ENCODE measurements at places on chromosomes 3 and 15.

DNA sequence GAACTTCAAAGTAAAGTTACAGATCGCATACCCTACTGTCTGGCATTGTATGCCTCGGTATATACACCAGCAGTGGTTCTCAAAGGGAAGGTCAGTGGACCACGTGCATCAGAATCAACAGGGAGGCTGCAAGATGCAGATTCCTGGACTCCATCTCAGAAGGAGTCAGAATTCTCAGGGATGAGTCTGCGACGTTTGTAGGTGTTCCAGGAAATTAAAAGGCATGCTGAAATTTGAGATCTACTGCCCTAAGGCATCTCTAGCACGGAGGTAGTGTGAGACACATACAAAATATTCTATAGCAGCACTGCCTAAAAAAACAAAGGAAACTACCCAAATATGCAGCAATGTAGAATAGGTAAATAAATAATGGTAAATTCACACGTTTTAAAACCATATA lies 136.8 kb upstream of the BNIP2 start:
- DNase-seq = no peak

DNA sequence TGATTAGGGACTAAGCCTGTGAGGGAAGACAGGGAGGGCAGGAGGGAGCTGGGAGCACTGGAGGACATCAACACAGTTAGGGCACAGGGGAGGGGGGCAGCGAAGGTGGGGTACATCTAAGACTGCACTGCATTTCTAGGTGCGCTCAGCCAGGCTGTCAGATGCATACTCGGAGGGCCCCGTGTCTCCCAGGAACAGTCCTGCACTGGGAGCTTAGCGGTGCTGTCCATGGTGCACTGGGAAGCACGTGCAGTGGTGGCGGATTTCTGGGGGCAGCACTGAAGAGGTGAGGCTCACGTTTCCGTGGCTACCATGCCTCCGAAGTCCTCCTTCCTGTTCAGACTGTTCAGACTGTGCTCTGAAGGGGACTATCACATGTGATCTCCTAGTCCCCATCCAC lies 54.4 kb downstream of the ROPN1B start:
- DNase-seq = no peak

DNA sequence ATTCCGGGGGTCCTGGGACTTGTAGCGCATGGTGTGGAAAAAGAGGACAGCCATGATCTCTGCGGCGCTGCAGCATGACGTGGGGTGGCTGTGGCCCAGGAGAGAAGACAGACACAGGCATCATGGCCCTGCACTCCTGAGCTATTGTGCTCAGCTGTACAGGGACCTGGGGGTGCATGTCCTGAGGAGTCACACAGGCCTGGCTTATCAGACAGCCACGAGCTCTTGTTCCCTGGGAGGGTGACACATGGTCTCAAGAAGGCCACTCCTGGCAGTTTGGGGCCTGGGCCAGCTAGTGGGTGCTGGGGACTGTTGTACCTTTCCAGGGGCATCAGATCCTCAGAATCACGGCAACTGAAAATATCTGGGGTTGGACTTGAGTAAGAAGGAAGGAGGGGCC lies 13.7 kb downstream of the TKT start:
- no peak for DNase-seq

DNA sequence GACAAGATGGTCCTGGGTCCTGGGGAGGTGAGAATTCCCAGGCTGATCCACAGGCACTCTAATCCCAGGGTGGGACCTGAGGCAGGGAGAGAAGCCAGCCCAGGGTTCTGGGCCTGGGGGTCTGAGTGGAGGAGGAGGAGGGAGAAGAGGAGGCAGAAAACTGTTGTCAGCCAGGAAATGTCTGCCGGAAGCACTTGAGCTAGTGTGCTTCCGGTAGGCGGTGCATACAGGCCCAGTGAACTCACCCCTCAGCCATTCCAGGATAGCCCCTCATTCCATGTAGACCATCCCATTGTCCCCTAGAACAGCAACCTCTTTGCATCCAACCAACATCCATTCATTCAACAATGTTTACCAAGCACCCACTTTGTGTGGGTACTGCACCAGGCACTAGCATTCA lies 47.9 kb upstream of the LCTL start:
- no peak for DNase-seq

GRCh38 chr3:134315286-134316106 lies 58.8 kb downstream of the AMOTL2 start:
- DNase-seq = no peak

GRCh38 chr3:147412917-147413685 lies 3.9 kb downstream of the ZIC1 start:
- no peak for DNase-seq

GRCh38 chr15:25468611-25469010 lies 29.8 kb upstream of the UBE3A start:
- DNase-seq = no peak

GRCh38 chr3:48989796-48990635 lies at the start of gene P4HTM:
Gene P4HTM (plus strand): TSS chr3:48990241. CDS start chr3:48990257, 16 bp downstream.
- DNase-seq = peak; percentile 69

DNA sequence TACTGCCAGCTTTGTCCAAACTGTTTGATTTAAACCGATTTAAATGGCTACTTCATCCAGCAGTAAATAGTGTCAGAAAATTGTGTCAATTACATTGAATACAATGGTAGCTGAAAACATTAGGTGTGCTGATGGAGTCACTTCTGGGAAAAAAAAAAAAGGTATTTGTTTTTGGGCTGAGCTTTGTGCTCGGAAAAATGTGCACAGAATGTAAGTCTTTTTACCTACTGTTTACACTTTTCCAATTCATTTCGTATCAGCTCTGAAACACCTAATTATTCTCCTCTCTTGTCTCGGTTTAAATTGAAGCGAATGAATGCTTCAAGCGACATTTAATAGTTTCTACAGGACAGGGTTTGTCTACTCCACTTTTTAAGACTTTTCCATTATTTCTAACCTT lies 1078.4 kb downstream of the ROBO1 start:
- DNase-seq = no peak

- DNase-seq = no peak
Observed at GRCh38 chr3:5036858-5037257, 57.6 kb downstream of the BHLHE40 start.
